ENCODE measurements at places on chromosomes 2 and 18.

DNA sequence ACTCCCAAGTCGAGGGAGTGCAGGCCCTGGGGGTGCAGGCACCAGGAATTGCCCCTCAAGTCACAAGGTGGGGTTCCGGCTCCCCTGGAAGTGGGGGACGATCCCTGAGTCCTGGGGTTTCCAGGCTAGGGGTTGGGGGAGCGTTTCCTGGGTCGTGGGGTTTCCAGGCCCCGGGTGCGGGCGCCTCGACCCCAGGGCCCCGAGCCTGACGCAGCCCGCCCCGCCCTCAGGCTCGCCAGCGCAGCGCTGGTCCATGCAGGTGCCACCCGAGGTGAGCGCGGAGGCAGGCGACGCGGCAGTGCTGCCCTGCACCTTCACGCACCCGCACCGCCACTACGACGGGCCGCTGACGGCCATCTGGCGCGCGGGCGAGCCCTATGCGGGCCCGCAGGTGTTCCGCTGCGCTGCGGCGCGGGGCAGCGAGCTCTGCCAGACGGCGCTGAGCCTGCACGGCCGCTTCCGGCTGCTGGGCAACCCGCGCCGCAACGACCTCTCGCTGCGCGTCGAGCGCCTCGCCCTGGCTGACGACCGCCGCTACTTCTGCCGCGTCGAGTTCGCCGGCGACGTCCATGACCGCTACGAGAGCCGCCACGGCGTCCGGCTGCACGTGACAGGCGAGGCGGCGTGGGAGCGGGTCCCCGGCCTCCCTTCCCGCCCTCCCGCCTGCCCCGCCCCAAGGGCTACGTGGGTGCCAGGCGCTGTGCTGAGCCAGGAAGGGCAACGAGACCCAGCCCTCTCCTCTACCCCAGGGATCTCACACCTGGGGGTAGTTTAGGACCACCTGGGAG lies 12.0 kb downstream of the SIGLEC15 start:
- no peak for DNase-seq

GRCh38 chr2:116582850-116583249 lies 1231.6 kb upstream of the DDX18 start:
- DNase-seq, result no peak

DNA sequence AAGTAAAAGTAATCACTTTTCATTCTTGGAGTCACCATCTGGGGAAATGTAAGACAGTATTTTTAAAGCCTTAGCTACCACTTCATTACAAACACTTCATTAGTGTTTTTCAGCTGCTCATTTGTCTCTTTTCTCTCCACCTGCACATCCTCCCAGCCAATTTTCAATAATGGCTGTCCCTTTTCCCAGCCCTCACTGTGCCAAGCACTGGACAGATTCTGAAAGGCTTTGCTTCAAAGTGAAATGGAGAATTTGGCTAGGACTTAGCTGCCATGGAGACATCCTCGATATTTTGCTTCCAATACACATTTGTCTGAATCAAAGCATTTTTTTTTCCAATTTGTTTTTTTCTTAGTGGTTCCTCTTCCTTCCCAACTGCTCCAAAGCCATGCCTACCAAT lies 272.4 kb upstream of the NRXN1 start:
- no peak for DNase-seq

- no peak for DNase-seq
Measured at GRCh38 chr2:34991508-34992274, 1363.9 kb upstream of the CRIM1 start.

- DNase-seq, result no peak
Measured at GRCh38 chr2:38394903-38395341, 17.8 kb upstream of the ATL2 start.

DNA sequence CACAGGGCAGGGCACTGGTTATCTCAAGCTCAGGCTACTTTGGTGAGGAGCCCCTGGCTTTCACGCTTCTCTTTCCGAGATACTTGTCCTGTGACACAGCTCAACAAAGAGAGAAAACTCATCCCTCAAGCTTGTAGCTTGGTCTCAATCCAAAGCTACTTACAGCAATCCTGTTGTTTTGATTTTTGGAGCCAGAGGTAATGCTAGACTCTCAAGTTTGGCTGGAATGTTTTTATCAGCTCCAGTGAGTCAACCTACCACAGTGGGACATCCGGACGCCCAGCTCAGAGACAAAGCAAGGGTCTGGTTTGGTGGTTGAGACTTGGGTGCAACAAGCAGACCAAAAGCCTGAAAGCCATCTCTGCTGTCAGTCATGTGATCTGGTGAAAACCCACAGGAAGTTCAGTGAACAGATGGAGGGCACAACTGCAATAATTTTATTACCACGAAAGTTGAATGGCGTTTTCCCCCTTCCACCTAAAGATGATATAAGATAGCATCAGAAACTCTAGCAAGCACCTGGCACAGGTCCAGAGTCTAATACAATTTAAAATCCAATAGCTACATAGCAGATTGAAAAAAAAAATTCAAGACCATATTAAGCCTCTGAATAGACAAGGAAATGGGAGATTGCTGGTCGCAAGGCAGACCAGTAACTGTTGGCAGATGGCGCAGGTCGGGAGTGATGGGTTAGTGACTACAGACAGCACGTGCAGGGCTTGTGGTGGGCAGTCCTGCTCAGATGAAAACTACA lies 102.3 kb upstream of the SMAD7 start:
- no peak for DNase-seq

DNA sequence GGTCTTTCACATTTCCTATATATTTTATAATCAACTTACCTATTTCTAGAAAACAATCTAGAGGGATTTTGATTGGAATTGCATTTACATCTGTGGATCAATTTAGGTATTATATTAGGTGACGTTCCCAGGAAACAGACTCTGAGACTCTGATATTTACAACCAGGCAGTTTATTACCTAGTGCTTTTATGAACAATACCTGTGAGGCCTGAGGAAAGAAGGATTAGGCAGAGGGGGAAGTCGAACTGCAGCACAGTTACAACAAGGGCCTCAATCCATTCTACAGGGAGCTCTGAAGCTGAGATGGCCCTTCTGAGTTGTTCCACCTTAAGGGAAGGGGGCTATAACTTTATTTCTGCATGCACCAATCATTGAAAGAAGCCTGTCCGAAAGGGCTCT lies 206.9 kb downstream of the MYO1B start:
- no peak for DNase-seq

DNA sequence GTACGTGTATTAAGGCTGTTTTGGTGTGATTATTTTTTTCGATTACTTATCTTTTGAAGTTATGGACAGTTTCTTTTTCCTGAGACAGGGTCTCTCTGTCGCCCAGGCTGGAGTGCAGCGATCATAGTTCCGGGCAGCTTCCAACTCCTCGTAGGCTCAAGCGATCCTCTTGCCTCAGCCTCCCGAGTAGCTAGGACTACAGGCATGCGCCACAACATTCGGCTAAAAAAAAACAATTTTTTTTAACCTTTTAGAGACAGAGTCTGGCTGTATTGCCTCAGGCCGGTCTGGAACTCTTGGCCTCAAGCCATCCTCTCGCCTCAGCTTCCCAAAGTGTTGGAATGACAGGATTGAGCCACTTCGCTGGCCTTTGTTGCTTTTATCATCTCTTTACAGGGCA lies 945 bp downstream of the HAT1 start:
- DNase-seq, result no peak

DNA sequence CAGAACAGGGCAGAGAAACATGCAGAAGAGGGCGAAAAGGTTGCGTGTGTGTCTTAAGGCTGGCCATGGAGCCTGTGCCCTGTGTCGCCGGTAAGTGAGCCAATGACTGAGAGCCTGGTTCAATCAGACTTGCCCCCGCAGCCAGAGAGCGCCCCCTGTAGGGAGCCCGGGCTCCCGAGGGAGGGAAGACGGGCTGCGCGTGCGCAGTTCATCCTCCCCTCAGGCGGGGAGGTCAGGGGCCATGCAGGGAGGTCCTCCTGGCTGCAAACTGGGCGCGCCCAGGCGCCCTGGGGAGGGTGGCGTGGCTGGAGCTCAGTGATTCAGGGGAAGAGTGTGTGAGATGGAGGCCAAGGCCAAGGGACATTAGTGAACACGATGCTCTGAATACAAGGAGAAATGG lies 276.6 kb downstream of the PHLPP1 start:
- no peak for DNase-seq

DNA sequence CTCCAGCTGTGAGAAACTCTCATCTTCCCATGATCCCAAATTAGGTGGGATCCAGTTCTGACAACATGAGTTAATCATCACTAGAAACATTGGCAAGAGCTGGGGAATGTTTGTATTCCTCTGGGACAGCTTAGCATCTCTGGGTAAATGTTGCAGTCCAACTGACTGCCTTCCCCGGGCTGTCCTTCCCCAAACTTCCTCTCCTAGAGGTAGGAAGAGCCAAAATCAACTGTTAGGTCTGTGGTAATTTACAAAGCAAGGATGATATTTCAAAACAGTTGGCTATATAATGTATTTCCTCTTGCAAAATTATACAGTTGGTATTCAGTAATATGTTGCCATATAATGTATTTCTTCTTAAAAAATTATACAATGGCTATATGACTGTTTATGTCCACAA lies 148.5 kb downstream of the MGAT5 start:
- no peak for DNase-seq

GRCh38 chr2:46591562-46591961 lies 112.2 kb downstream of the TMEM247 start:
- DNase-seq, result no peak

DNA sequence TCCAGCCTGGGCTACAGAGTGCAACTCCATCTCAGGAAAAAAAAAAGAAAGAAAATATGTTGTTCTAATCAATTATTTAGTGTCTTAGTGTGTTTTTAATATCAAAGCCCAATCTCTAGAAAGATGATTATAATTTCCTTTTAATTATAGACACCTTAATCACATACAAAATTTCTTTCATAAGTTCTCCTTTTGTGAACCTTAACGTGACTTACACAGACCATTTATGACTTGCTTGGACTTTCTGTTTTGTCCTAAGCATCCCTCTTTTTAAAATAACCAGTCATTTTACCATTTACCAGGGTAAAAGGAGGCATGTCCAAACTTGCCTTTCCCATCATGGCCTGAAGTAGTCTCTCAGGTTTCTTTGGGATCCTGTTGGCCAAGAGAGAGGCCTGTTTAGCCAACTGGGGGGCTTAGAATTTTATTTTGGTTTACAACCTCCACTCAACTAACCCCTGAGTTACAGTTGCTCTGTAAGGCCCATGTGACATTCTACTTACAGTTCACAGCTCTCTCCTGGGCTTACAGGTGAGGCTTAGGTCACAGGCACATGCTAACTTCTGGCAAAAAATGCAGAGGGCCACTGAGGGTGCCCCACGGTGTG lies 23.9 kb upstream of the GPR155 start:
- DNase-seq, result no peak

GRCh38 chr2:39710807-39711206 lies 45.1 kb downstream of the TMEM178A start:
- DNase-seq, result no peak

DNA sequence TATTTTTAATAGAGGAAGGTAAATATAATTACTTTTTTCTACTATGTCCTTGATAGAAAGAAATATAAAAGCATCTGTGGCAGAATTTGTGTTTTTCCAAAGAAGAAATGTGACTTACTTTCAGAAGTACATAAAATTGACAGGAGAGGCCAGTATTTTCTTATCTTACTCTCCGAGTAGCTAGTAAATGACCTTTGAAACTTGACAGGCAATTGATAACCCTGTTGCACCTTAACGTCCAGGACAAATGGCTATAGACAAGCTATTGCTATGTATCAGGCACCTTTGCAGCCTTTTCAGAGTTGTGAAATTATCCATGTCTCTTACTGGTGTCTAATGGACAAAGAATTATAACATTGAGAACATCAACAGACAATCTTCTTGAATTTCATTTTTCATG lies 63.0 kb upstream of the TNFRSF11A start:
- DNase-seq, result no peak

DNA sequence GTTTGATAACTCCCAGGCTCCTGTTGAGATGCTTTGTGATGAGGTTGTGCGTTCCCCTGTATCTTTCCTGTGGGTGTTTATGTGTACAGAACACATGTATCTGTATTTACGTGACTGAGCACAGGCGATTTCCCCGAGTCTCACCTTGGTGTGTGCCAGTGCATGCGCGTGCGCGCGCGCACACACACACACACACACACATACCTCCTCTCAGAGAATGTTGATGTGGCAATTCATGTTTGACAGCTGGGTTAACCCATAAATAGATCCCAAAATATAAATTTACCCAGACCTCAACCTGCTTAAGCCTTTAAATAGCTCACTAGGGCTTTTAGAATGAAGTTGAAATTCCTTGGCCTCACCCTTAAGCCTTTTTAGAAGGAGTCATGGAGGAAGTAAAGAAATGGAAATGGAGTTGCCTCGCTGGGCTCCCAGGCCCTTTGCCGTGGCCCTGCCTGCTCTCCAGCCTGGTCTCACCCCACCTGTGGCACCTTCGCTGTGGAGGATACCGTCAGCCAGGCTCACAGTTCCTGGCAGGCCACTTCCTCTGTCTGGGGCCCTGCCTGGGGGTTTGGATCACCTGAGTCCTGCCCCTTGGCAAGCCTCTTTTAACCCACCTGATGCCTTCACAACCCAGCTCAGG lies 20.3 kb downstream of the AGAP1 start:
- no peak for DNase-seq

GRCh38 chr18:76996429-76996828 lies 136.2 kb downstream of the MBP start:
- no peak for DNase-seq

- no peak for DNase-seq
Measured at GRCh38 chr18:3595369-3596273, 145.6 kb downstream of the TGIF1 start.

GRCh38 chr2:233141901-233142300 lies 81.8 kb downstream of the INPP5D start:
- no peak for DNase-seq

DNA sequence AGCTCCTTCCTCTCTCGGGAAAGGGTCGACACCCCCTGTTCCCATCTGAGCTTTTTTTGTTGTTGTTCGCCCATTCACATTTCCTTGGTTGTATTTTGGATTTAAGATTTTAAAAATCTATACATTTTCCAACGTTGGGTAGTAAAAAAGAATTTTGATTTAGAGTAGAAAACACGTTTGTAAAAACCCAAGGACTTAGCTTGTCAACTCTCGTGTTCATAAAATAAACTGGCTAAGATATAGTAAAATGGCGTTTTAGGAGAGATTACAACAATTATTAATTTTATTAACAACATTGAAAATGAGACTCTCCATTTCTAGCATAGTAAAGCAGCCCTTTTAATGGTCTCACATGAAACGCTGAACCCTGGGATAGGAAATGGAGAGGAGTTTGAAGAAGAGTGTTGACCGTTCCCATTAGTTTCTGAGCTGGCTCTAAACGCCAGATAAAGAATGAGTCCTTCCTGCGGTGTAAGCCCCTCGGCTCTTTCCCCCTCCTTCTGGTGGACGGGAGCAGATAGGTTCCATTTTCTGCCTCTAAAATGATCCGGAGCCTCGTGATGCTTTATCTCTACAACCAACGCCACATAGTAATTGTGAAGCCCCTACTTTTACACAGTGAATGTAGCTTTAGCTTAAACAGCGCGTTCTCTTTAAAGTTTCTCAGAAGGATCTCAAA lies 24.0 kb upstream of the ZNF516 start:
- no peak for DNase-seq

- DNase-seq, result no peak
Measured at GRCh38 chr2:238459081-238459629, 32.4 kb downstream of the ASB1 start.
